Activated T-cell treated with anti-CD3 and anti-CD28 coated beads, Interleukin-2, amount 50 U/mL, for 24 hours (primary cell): ENCODE measurements at places on chromosomes 16 and 17.

GRCh38 chr17:51372345-51373004, 112.1 kb downstream of the UTP18 start:
- DNase-seq: no peak

- no peak for DNase-seq
These were observed 21.9 kb downstream of the GLYR1 start for GRCh38 chr16:4825196-4825595.

DNA sequence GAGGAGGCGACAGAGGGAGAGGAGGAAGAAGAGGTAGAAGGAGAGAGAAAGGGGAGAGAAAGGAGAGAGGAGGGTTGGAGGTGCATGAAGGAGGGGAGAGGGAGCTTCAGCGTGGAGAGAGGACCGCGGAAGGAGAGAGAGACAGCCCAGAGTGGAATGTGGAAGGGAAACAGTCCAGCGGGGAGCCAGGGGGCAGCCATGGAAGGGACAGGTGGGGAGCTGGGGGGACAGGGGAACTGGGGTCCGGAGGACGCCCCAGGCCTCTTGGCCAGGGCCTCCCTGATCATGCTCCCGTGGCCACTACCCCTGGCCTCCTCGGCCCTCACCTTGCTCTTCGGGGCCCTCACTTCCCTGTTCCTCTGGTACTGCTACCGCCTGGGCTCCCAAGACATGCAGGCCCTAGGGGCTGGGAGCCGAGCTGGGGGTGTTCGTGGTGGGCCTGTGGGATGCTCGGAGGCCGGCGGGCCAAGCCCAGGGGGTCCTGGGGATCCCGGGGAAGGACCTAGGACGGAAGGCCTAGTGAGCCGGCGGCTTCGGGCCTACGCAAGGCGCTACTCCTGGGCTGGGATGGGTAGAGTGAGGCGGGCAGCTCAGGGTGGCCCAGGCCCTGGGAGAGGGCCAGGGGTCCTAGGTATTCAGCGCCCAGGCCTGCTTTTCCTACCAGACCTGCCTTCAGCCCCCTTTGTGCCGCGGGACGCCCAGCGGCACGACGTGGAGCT, 759 bp downstream of the ASPHD1 start:
- no peak for DNase-seq

GRCh38 chr17:7419819-7420610, at the start of gene SPEM1:
Gene SPEM1 (plus strand): TSS chr17:7420324. CDS start chr17:7420385, 61 bp downstream.
- DNase-seq: no peak

GRCh38 chr16:54289945-54290832, 3.6 kb upstream of the IRX3 start:
- no peak for DNase-seq

GRCh38 chr17:78789149-78789662, 7.1 kb upstream of the CYTH1 start:
- DNase-seq: no peak

- DNase-seq: no peak
These were observed 20.2 kb downstream of the SYCE1L start for GRCh38 chr16:77219437-77219836.

DNA sequence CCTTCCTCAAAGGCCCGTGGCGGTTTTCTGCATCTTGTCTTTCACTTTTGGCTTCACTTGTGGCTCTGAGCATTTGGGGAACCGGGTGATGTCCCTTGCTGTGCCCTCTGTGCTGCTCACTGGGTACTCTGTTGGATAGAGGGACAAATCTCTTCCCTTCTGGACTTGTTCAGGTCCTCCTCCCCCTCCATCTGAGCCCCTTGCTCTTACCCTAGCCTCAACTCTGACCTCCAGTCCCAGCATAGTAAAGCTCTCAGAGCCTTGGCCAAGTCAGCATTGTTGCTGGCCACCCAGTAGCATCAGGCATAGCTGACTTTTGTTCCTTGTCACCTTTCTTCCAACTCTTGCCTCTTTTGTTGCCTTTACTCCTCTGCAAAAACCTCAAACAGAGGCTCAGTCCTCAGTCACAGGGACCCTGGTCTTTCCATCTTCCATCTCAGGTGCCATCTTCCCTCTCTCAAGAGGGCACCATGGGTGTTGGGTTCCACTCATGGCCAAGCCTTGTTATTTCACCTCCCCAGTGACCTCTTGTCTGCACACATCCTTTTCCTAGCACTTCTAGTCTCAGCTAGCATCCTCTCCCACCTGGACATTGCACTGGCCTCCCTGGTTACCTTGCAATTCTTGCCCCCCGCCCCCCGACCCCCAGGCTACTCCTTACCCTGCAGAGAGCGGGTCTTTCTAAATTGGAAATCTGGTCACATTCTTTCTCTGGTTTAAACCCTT, 393 bp upstream of the PSMB10 start:
- no peak for DNase-seq

DNA sequence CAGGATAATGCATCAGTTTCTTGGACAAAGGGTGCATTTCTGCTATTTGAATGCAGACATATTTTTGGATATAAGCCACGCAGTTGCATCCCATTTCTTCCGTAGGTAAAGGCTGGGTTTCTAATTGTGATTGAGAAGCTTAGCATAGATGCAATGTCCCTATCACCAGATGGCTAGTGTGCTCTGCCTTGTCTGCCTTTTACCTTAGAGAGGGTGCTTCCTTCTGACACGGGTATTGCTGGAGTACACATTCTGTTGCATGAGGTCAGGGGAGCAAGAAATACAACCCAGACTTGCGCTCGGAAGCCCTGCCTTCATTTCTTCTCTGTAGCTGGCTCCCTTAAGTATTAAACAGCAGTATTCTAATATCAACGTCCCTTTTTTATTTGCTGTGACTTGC, 337.4 kb downstream of the WWOX start:
- no peak for DNase-seq

- no peak for DNase-seq
These were observed 13.5 kb upstream of the DHRS13 start for GRCh38 chr17:28916302-28916934.

- DNase-seq: peak; percentile 35
These were observed 6.9 kb downstream of the USP6 start for GRCh38 chr17:5122586-5123342.

DNA sequence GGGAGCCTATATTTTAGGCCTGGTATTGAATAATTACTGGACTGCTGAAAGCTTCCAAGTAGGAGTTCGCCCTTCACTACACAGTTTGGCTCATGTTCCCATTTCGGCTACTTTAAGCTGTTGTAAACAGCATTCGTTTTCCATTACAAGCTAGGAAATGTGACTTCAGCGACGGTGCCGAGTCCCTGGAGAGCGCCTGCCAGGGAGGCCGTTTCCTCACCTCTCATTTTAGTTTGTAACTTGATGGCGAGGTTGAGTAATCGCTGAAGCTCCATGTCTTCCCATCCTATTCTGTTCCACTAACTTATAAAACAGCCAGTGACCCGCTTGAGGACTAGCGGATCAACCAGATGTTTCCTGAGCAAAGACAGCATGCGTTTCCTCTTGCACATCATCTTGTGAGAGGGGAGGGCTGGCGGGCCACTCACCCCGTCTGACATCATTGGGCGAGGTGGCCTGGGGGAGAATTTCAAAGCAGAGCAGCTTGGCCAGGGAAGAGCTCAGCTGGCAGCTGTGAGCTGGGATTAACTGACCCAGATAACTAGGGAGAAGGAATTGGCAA, 32.9 kb downstream of the PCTP start:
- no peak for DNase-seq

DNA sequence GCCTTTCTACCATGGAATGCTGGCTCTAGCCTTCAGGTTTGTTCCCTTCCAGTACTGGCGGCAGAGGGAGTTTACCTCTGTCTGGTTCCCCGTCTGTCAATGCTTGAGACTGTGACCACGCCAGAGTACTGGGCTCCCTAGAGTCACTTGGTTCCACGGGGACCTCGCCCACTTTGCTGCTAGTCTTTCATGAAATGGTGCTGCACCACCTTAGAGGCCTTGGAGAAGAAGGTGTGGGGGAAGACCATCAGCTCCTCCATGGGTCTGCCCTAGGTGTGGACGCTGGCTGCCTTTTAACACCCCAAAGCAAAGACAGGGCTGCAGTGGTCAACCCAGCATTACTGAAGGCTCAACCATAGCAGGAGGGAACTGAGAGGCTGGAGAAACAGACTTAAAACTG, 55.3 kb upstream of the KSR1 start:
- DNase-seq: no peak

DNA sequence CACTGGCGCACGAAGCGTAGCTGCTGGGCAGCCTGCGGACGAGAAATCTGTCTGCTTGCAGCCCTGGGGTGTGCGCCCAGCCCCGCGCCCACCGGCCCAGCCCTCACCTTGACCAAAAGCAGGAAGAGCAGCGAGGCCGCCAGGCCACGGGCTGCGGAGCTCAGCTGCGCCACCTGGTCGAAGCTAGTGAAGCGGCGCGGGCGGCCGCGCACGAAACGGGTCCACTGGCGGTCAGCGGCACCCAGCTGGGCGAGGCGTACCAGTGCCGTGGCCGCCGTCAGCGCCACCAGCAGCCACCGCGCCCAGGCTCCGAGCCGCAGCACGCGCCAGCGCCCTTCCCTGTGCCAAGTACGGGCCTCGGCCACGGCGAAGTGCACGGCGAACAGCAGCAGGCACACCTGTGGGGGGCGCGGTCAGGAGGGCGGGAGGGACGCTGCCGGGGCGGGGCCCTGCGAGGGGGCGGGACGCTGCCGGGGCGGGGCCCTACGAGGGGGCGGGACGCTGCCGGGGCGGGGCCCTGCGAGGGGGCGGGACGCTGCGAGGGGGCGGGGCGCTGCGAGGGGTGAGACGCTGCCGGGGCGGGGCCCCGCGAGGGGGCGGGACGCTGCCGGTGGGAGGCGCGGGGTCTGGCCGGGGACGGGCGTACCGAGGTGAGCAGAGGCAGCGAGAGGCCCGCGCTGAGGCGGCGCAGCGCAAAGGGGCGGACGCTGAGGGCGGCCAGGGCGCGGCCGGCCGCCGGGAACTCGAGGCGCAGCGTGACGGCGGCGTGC, 43.2 kb downstream of the TSC2 start:
- DNase-seq: no peak

GRCh38 chr16:53515259-53515658, 12.2 kb upstream of the AKTIP start:
- DNase-seq: no peak

- DNase-seq: no peak
These were observed 1384.2 kb downstream of the CDH11 start for GRCh38 chr16:63737633-63738032.

- no peak for DNase-seq
These were observed 1.4 kb upstream of the ITGB3 start for GRCh38 chr17:47252209-47252608.

- no peak for DNase-seq
These were observed 8.6 kb downstream of the CEP95 start for GRCh38 chr17:64515419-64515818.

DNA sequence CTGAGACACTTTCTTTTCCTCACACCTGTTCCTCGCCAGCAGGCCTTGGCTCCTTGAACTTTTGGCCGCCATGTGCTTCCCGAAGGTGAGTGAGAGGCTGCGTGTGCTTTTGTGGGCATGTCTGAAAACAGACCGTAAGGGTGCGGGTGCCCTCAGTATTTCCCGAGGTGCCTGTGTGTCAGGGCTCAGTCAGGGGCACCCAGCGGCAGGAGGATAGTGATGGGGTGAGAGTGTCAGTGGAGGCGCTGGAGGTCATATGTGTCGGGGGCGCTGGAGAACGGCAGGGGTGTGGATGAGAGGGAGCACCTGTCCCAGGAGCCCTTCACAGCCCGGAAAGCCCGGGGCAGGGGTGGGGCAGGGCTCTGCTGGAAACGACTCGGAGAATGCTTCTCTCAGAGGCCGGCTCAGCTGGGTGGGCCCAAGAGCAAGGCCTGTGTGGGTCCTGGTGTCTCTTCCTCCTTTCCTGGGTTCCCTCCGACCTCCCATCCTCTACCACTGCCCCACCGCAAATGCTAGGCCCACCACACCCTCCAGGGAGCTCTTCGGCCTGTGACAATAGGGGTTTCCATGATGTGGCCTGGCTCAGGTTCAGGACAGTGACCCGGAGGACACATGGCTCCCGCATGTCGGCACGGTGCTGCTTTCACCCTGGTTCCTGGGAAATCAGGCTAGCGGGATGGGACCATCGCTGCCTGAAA, 451 bp downstream of the IL32 start:
- DNase-seq: no peak
